ENCODE measurements at places on chromosomes 7 and 10. TPM values are rescaled to one million over a fixed set of nuclear protein-coding genes. Genes with fewer than 3 reads are reported as not detected.

DNA sequence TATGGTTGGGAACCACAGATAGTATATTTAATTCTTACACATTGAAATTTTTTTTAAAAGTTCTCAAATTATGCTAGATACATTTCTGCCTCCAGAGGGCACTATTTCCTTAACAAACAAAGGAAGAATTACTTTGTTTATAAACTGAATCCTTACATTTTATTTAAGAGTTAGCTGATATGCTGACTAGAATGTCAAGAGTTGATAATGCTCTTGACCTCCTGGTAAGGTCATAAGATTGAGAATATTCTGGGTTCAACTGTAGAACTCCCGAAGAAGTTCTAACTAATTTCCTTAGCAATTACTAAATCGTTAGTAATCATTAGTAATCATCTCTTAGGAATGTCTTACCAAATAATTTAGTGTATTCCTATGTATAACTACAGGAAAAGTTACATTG, 95.3 kb upstream of the CYP26C1 start:
- H3K4me3 ChIP-seq = no peak overlapping the region
- no peaks in the 10 kb centered on the region for H3K4me1 ChIP-seq
- no peaks in the 10 kb centered on the region for H3K36me3 ChIP-seq

The SFRP5 gene
- 140 TPM for total RNA-seq

The TCAF2 gene
- 1.4 TPM for total RNA-seq

The KNDC1 gene
- total RNA-seq = 1.8 TPM

The SPDYE9 gene
- not detected for total RNA-seq

- no peaks in the 10 kb centered on the region for H3K4me1 ChIP-seq
- H3K27me3 ChIP-seq = no peaks in the 10 kb centered on the region
- H3K27ac ChIP-seq = no peak overlapping the region
- no peak overlapping the region for H3K4me3 ChIP-seq
Observed at GRCh38 chr7:150324373-150324961, 1.1 kb upstream of the ACTR3C start.

The HTR7 gene
- 0.31 TPM for total RNA-seq

The AGR2 gene
- not detected for total RNA-seq

GRCh38 chr10:33334805-33335550, 511 bp upstream of the NRP1 start:
- no peaks in the 10 kb centered on the region for H3K36me3 ChIP-seq
- H3K27ac ChIP-seq = peak overlapping the region; percentile 97
- no peaks in the 10 kb centered on the region for H3K27me3 ChIP-seq
- H3K4me1 ChIP-seq = peaks cover 24% of the 10 kb centered on the region
- DNase-seq = peak; percentile 75
- peak overlapping the region; percentile 60 for H3K4me3 ChIP-seq

The NEUROG3 gene
- not detected for total RNA-seq

GRCh38 chr10:86599729-86600128, 54.6 kb upstream of the OPN4 start:
- no peaks in the 10 kb centered on the region for H3K36me3 ChIP-seq
- peak; percentile 26 for DNase-seq
- H3K4me3 ChIP-seq = no peak overlapping the region
- H3K27me3 ChIP-seq = no peaks in the 10 kb centered on the region
- no peak overlapping the region for H3K27ac ChIP-seq
- no peaks in the 10 kb centered on the region for H3K4me1 ChIP-seq

Measured in right atrium auricular region (tissue), 2 donors.